ENCODE measurements at places on chromosomes 12 and 14. TPM values are rescaled to one million over a fixed set of nuclear protein-coding genes. Genes with fewer than 3 reads are reported as not detected.

GRCh38 chr14:102500158-102500662, 9.4 kb downstream of the ANKRD9 start:
- DNase-seq: peak; percentile 82

GRCh38 chr14:39033371-39033770, 69.7 kb downstream of the SEC23A start:
- no peak for DNase-seq

DNA sequence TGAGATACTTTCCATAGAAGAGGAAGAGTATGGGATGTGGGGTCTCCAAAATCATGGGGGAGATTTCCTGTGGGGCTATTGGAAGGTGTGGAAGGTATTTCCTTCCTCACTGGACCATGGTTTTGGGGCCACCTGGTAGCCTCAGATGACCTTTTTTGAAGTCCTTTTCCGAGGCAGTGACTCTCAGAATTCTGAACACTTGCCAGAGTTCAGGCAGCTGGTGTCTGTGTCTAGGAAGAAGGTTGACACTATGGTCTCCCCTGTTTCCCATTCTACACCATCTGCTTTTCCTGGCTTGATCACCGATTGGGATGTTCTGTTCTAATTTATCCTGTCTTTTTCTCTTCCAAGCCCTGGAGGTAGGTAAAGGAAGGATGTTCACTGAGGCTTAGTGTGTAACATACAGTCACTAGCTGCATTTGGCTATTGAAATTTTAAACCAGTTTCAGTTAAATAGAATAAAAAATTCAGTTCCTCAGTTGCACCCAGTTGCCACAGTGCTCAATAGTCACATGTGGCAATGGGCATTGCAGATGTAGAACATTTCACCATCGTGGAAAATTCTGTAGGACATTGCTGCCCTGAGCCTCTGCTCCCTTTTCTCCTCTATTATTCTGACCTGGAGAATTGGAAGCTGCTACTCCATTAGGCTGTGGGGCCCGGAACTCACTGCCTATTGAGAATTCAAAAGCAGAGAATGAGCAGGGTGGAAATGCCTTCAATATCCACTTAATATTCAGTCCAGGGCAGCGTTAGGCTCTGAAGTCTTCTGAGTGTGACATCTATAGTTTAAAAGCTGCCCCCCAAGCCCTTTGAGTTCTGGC, 11.0 kb upstream of the PLEKHG3 start:
- DNase-seq: no peak

The PDE3A gene
- 29.9 TPM for polyA plus RNA-seq

The OSGEP gene
- polyA plus RNA-seq: 18.1 TPM

DNA sequence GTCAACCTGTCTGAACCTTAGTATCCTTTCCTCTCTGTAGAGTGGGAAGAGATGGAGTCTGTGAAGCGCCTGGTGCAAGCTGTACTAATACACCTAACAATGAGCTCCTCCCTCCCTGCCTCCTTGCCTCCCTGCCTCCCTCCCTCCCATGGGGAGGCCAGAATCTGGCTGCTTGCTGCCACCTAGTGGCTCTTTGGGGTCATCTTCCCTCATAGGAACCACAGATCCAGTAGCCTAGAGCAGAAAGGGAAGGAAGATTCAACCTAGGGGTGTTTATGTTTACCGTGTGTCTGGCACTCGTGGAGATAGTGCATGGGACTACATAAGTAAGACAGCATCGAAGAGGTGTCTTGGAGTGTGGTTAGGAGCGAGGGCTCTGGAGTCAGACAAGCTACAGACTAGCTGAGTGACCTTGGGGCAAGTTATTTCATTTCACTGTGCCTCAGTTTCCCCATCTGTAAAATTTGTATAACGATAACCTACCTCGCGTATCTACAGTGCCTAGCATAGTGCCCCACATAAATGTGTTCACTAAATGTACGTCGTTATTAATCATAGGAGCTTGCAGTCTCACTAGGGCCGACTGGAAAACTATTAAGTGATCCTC, 35.5 kb upstream of the TSPAN9 start:
- peak; percentile 58 for DNase-seq

DNA sequence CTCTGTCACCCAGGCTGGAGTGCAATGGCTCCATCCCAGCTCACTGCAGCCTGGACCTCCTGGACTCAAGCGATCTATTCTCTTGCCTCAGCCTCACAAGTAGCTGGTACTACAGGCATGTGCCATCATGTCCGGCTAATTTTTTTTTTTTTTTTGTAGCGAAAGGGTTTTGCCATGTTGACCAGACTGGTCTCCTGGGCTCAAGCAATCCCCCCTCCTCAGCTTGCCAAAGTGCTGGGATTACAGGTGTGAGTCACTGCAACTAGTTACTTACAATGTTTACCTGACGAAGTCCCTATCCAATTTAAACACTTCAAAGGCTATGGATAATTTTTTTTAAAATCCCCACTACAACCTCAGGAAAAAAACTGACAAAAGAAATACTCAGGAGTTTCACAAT, 1.8 kb downstream of the KRR1 start:
- no peak for DNase-seq

GRCh38 chr12:110304061-110304551, 23.1 kb downstream of the ATP2A2 start:
- DNase-seq: no peak

The KRT3 gene
- not detected for polyA plus RNA-seq

GRCh38 chr14:36683083-36683724, 21.5 kb downstream of the PAX9 start:
- DNase-seq: no peak

The CLEC2A gene
- not detected for polyA plus RNA-seq

The MANSC4 gene
- not detected for polyA plus RNA-seq

The GALNT4 gene
- polyA plus RNA-seq: 2.5 TPM
